ENCODE measurements at places on chromosomes 1 and 21. TPM values are rescaled to one million over a fixed set of nuclear protein-coding genes. Genes with fewer than 3 reads are reported as not detected.

- no peak for DNase-seq
Measured at GRCh38 chr1:232629250-232630046, 485 bp downstream of the SIPA1L2 start.

DNA sequence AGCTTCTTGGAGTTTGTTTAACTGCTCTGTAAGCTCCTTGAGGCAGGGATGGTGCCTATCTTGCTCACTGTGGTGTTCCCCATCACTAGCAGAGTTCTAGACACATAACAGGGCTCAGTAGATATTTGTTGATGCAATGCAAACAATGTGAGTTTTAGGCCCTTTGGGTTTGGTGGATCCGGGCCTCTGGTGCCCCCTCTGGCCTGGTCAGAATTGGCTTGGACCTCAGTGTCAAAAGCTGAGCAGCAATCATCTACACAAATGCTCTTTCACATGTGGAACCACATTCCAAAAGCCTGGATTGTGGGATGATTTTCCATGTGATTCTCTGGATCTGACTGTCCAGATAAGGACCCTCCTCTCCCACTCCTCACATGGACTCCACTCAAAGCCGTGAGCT lies 53.4 kb upstream of the BCAR3 start:
- no peak for DNase-seq

Gene LCE1F
- polyA plus RNA-seq: not detected

Gene UBL4B
- polyA plus RNA-seq: not detected

- no peak for DNase-seq
Measured at GRCh38 chr1:44802306-44803061, 2.3 kb downstream of the PLK3 start.

Gene SLC35E2B
- polyA plus RNA-seq: 58.2 TPM

DNA sequence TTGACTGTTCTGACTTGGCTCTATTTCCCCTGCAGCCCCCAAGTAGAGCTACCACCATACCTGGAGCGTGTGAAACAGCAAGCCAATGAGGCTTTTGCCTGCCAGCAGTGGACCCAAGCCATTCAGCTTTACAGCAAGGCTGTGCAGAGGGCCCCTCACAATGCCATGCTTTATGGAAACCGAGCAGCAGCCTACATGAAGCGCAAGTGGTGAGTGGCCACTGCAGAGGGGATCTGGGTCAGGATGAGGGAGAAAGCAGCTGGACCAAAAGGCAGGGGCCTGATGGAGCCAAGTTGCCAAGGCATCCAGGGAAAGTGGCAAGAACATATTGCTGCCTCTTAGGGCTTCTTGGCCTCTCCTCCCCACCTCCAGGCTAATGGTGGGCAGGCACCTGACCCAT lies 24.1 kb upstream of the TMEM222 start:
- DNase-seq: no peak

DNA sequence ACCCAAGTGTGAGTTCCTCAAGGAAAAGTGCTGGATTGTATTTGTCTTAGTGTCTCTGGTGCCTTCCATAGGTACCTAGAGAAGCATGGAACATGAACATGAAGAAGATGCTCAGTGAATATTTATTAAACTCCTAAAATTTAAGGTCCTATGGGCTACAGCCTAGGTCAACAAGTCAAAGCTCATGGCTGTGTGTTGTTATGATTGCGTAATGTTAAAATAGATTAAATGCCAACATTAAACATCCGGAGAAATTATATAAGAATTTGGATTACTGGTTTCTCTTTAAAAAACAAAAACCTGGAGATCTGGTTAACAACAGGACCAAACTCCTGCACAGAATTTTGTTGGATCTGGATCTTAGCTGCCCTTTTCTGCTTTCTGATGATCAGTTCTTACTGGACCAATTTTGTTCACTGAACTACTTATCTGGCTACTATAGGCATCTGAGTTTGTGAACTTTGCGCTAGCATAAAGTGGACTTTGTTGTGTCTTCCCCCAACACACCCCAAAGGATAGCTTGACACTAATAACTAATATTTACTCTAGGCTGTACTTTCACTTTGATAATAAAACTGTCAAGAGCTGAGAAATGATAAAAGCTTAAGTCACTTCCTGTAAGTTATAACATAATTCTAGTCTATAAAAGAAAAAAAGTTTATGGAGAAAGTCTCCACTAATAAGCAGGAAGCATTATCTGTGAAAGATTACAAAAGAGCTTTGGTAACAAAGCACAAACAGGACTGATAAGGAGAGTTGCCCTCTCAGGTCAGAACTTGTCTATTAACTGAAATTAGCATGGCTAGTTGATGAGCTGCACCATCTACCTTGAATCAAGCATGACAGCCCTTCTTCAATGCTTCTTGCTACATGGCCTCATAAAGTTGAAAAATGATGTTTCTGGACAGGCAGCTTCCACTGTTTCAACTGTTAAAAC lies 20.7 kb downstream of the F5 start:
- DNase-seq: no peak

- DNase-seq: no peak
Measured at GRCh38 chr1:110059133-110059863, 11.2 kb downstream of the ALX3 start.

DNA sequence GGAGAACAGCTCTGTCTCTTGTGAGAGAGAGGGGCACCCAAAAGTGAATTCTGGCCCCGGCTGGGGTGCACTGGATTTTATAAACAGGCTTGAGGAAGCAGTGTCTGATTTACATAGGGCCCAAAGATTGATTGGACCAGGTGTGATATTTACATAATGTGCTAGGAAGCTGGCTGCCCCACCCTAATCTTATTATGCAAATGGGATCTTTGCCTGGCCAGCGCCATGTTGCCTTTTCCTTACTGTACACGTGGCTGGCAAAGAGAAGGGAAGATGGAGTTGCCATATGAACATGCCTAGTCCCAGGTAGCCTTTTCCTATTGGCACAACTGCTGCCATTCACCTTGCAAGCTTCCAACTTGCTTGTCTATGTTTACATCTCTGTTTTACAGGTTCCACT lies 29.0 kb upstream of the CFHR4 start:
- DNase-seq: no peak

Gene LIPI
- 0.43 TPM for polyA plus RNA-seq

Gene UBXN10
- 0.32 TPM for polyA plus RNA-seq

DNA sequence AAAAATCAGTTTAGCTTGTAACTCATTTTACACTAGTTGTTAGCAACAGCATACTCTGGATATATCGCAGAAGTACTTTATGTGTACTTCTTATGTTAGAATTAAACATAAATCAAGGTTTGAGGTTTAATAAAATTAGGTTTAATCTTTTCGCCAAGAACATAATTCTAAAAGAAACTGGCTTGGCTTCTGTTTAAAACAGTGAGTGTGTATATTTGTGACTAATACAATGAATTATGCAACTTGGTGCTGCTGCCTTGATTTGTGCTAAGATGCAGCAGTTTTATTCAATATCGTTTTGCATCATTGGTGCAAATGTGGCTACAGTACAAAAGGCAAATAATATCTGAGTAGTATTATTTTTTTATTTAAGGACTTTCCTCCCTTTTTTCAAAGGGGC lies 44.8 kb downstream of the USP25 start:
- DNase-seq: no peak

Gene NHLH2
- not detected for polyA plus RNA-seq

Gene HNRNPCL1
- 0.32 TPM for polyA plus RNA-seq

- DNase-seq: no peak
Measured at GRCh38 chr1:219209578-219209977, 35.9 kb downstream of the LYPLAL1 start.

DNA sequence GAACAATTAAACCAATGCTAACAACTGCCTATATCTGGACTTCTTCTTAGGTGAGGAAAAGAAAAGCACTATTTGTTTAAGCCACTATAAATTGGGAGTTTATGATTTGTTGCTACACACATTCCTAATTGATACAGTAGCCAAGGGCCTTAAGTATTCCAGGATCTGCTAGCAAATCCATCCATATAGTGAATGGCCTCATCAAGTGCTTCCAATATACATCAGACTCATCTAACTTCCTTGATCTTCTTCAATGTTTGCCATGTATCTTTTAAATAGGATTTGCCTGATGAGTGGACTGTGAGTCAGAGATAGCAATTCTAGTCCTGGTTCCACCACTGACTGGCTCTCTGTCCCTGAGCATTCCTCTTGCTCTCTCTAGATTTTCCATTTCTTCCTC lies 430.2 kb downstream of the OMA1 start:
- no peak for DNase-seq

Gene RGS4
- polyA plus RNA-seq: 2.2 TPM
